ENCODE measurements at places on chromosomes 2 and 18. TPM values are rescaled to one million over a fixed set of nuclear protein-coding genes. Genes with fewer than 3 reads are reported as not detected.

POTEC gene
- total RNA-seq, result not detected

FIGN gene
- total RNA-seq, result not detected

IL36RN gene
- total RNA-seq, result not detected

TCF7L1 gene
- total RNA-seq, result not detected

DNA sequence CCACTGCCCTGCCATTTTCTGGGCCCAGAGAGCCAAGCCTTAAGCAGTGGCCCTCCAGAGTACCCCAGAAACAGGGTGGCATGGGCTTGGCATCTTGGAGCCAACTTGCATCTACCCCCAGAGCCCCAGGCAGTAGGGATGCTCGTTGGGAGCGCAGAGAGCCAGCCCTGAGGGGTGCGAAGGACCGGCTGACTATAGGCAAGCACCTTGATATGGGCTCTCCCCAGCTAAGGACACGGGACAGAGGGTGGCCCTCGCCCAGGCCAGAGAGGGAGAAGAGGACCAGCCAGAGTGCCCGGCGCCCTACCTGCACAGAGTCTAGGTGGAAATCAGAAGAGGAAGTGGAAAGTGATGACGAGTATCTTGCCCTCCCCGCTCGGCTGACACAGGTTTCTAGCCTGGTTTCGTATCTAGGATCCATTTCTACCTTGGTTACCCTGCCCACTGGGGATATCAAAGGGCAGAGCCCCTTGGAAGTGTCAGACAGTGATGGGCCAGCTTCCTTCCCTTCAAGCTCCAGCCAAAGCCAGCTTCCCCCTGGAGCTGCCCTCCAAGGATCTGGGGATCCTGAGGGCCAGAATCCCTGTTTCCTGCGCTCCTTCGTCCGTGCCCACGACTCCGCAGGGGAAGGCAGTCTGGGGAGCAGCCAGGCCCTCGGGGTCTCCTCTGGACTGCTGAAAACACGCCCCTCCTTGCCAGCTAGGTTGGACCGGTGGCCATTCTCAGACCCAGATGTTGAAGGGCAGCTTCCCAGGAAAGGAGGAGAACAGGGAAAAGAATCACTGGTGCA is 16.2 kb downstream of the CEP68 start:
- H3K27ac ChIP-seq, result peak overlapping the region; percentile 46
- H3K4me1 ChIP-seq, result peaks cover 18% of the 10 kb centered on the region
- peaks cover 10% of the 10 kb centered on the region for H3K36me3 ChIP-seq
- H3K4me3 ChIP-seq, result no peak overlapping the region
- H3K27me3 ChIP-seq, result no peaks in the 10 kb centered on the region

DNA sequence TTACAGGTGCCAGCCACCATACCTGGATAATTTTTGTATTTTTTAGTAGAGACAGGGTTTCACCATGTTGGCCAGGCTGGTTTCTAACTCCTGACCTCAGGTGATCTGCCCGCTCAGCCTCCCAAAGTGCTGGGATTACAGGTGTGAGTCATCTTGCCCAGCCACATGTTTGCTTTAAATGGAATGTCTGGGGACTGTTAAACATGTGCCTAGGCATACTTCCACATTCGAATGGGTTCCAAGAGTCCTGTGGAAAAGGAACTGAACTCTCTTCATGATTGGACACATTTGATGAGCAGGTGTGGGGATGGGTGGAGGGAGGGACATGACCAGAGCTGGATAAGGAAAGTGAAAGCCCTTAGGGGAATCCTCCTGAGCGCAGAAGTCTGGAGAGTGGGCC is 58.4 kb upstream of the GREB1L start:
- H3K4me3 ChIP-seq, result no peak overlapping the region
- no peaks in the 10 kb centered on the region for H3K36me3 ChIP-seq
- no peak overlapping the region for H3K27ac ChIP-seq
- peaks cover 7% of the 10 kb centered on the region for H3K4me1 ChIP-seq
- no peak for DNase-seq
- H3K27me3 ChIP-seq, result no peaks in the 10 kb centered on the region

- H3K36me3 ChIP-seq, result no peaks in the 10 kb centered on the region
- no peak overlapping the region for H3K27ac ChIP-seq
- no peak for DNase-seq
- no peak overlapping the region for H3K4me3 ChIP-seq
- peaks cover 10% of the 10 kb centered on the region for H3K27me3 ChIP-seq
- H3K4me1 ChIP-seq, result no peaks in the 10 kb centered on the region
Observed at GRCh38 chr2:238994876-238995275, 147.0 kb downstream of the TWIST2 start.
